HCT116 (cell line): ENCODE measurements at places on chromosomes 4 and X. TPM values are rescaled to one million over a fixed set of nuclear protein-coding genes. Genes with fewer than 3 reads are reported as not detected.

- no peaks in the 10 kb centered on the region for H3K4me1 ChIP-seq
- no peak for DNase-seq
- no peaks in the 10 kb centered on the region for H3K27me3 ChIP-seq
- H3K27ac ChIP-seq, result no peak overlapping the region
These were observed 233.5 kb upstream of the GYPA start for GRCh38 chr4:144374065-144374464.

DNA sequence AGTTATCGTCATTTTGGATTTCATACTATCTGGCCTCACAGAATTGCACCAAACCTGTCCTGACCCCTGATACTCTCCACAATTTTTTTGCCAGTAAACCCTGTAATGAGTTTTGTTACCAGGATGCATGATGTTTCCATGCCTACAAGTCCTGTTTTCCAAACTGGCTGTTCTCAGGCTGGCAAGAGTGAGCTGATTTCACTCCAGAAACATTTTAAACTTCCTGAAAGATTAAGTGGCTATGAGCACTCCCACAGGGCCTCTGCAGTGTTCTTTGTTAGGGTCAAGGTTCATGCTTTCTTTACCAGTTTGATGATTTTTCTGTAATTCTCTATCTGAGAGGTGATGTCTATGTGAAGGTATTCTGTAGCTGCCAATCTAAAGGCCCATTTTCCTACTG, 31.7 kb upstream of the PDLIM3 start:
- H3K36me3 ChIP-seq, result no peaks in the 10 kb centered on the region
- no peaks in the 10 kb centered on the region for H3K4me1 ChIP-seq
- no peak overlapping the region for H3K4me3 ChIP-seq
- DNase-seq, result no peak
- no peak overlapping the region for H3K27ac ChIP-seq

GRCh38 chr4:143482840-143483239, 30.7 kb upstream of the SMARCA5 start:
- H3K36me3 ChIP-seq, result no peaks in the 10 kb centered on the region
- DNase-seq, result peak; percentile 28
- H3K27me3 ChIP-seq, result no peaks in the 10 kb centered on the region
- H3K4me1 ChIP-seq, result no peaks in the 10 kb centered on the region

DNA sequence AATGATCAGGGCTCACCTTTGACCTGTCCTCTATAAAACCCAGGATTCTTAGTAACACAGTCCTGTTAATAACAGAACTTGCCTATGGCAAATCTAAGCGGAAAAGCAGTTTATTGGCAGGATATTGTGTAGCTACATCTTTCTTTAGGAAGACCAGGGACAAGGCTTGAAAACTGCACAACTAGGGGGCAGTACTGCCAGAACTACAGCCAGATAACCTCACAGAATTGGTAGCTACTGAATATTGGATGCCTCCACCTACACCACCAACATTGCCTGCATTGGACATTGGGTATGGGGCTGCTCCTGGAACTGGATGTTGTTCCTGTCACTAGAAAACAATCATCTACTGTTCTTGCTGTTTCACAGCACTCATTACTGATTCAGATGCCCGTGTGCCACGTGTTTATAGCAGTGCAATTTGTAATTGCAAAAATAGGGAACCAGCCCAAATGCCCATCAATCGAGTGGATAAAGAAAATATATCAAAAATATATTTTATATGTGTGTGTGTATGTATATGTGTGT, 47.4 kb downstream of the REPS2 start:
- no peak for DNase-seq
- no peaks in the 10 kb centered on the region for H3K27me3 ChIP-seq
- no peaks in the 10 kb centered on the region for H3K4me1 ChIP-seq
- no peak overlapping the region for H3K27ac ChIP-seq
- no peak overlapping the region for H3K4me3 ChIP-seq
- no peaks in the 10 kb centered on the region for H3K36me3 ChIP-seq

GRCh38 chr4:57607566-57608180, 497.5 kb upstream of the IGFBP7 start:
- no peak overlapping the region for H3K27ac ChIP-seq
- H3K36me3 ChIP-seq, result no peaks in the 10 kb centered on the region
- DNase-seq, result no peak
- no peak overlapping the region for H3K4me3 ChIP-seq
- no peaks in the 10 kb centered on the region for H3K27me3 ChIP-seq

- H3K27me3 ChIP-seq, result no peaks in the 10 kb centered on the region
- no peak overlapping the region for H3K4me3 ChIP-seq
- H3K27ac ChIP-seq, result no peak overlapping the region
- no peaks in the 10 kb centered on the region for H3K4me1 ChIP-seq
- DNase-seq, result no peak
These were observed 159.7 kb downstream of the ANK2 start for GRCh38 chr4:113209153-113209552.

DNA sequence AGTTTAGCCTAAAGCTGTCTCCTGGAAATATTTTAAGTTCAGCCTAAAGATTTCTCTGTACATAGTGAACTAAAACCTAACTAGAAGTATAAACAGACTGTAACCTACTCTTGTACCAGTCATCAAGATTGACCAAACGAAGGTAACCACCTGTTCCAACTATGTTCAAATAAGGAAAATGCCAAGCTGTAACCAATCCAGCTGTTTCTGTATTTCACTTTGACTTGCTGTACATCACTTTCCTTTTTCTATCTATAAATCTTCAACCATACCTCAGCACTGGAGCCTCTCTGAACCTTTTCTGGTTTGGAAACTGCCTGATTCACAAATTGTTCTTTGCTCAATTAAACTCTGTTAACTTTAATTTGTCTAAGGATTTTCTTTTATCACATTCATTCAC, 3.1 kb upstream of the CYSLTR1 start:
- H3K27ac ChIP-seq, result no peak overlapping the region
- no peaks in the 10 kb centered on the region for H3K27me3 ChIP-seq
- H3K4me1 ChIP-seq, result no peaks in the 10 kb centered on the region
- H3K4me3 ChIP-seq, result no peak overlapping the region
- no peak for DNase-seq
- no peaks in the 10 kb centered on the region for H3K36me3 ChIP-seq

GRCh38 chrX:124328765-124329164, 3.7 kb upstream of the TEX13D start:
- H3K36me3 ChIP-seq, result no peaks in the 10 kb centered on the region
- H3K27me3 ChIP-seq, result no peaks in the 10 kb centered on the region
- H3K27ac ChIP-seq, result no peak overlapping the region
- H3K4me1 ChIP-seq, result no peaks in the 10 kb centered on the region
- H3K4me3 ChIP-seq, result no peak overlapping the region
- no peak for DNase-seq

- no peak overlapping the region for H3K4me3 ChIP-seq
- no peaks in the 10 kb centered on the region for H3K36me3 ChIP-seq
- H3K4me1 ChIP-seq, result no peaks in the 10 kb centered on the region
- H3K27ac ChIP-seq, result no peak overlapping the region
These were observed 9.3 kb upstream of the GPRIN3 start for GRCh38 chr4:89316931-89317366.

Gene SSX2
- not detected for total RNA-seq

Gene NOX1
- total RNA-seq, result not detected

Gene DMRTC1
- not detected for total RNA-seq

Gene KLHL34
- not detected for total RNA-seq
